Dorsolateral prefrontal cortex (tissue), 122 donors: ENCODE measurements at places on chromosomes 4 and X. TPM values are rescaled to one million over a fixed set of nuclear protein-coding genes. Genes with fewer than 3 reads are reported as not detected.
A peak's percentile ranks its signal among the peaks of the same experiment; 100 is the strongest.

DNA sequence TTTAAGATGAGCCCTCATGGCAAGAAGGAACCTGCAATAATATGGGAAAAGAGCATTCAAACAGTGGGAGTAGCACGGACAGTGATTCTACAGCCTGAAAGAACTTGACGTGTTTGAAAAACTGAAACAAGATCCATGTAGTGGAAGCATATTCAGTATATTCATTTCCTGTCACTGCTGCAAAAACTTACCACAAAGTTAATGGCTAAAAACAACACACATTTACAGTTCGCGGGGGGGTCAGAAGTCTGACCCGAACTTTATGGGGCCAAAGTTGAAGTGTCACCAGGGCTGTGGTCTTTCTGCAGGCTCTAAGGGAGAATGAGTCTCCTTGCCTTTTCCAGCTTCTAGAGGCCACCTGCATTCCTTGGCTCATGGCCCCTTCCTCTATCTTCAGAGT, 52.6 kb upstream of the ARX start:
- no peak for DNase-seq

RTL9 gene
- total RNA-seq, result 0.46 TPM

- DNase-seq, result no peak
These were observed 310.5 kb upstream of the GIMD1 start for GRCh38 chr4:106679063-106679462.

DNA sequence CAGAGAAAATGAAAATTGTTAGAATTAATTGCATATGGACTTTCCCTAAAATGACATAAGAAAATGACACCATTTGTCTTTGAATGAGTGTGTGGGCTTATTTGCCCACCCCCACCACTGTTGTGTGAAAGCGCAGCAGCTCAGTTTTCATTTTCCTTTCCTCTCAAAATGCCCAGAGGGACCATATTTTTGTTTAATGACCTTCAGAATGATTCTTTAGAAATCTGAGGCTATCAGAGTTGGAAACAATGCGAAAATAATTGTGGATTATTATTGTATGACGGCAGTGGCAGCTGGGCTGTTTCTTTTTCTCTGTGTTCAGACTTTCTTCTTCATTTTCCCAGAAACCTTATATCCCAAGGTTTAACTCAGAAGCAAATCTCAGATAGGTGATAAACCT, 44.6 kb upstream of the TEX13A start:
- no peak for DNase-seq

DNA sequence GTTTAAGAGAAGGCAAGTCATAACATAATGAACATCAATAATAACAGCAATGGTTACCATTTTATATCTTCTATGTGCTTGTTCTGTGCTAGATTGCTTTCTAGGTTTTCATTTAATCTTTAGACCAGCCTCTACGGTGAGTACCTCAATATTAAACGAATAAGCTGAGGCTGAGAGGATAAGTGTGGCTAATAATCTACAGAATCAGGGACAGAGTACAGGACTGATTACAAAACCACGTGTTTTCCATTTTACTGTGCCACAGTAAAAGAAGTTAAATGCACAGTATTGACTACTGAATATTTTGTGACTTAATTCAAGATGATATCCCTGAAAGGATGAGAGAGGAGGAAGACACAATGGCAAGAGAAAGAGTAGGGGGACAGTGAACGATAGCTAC, 56.3 kb downstream of the HUWE1 start:
- no peak for DNase-seq

GRCh38 chrX:16966752-16967448, 20.4 kb downstream of the REPS2 start:
- no peak for DNase-seq

SNX25 gene
- 14.6 TPM for total RNA-seq

DNA sequence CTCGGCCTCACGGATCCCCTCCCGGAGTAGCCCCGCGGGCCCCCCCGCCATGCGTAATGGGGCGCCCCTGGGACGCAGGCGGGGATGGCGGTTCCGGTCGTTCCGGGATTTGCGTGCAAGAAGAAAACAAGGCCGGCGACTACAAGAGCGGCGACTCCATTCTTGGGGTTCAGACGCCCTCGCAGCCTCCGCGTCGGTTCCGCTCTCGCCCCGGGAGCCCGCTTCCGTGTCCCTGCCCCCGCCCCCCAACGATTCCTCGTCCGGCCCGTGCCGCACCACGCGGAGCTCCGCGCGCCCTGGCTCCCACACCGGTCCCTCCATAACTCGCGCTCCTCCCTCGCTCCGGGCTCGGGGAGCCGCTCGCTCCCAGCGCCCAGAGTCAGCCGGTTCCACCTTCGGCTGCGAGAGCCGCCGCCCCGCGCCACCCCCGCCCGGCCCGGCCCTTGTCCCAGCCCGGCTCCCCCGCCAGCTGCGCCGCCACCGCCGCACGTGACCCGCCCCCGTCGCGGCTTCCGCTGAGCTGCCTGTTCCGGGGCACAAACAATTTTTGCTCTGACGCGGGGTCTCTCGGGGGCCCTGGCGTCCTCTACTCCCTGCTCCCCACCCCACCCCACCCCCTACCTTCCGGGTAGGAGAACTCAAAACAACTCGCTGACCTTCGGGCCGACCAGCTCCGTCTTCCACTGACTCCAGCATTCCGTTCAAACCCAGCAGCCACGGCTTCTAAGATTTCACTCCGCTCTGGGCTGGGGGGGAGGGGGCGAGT, 78.8 kb upstream of the BCOR start:
- no peak for DNase-seq

GK gene
- 18.9 TPM for total RNA-seq

- DNase-seq, result no peak
These were observed 368.8 kb downstream of the GASK1B start for GRCh38 chr4:157803845-157804521.

DNA sequence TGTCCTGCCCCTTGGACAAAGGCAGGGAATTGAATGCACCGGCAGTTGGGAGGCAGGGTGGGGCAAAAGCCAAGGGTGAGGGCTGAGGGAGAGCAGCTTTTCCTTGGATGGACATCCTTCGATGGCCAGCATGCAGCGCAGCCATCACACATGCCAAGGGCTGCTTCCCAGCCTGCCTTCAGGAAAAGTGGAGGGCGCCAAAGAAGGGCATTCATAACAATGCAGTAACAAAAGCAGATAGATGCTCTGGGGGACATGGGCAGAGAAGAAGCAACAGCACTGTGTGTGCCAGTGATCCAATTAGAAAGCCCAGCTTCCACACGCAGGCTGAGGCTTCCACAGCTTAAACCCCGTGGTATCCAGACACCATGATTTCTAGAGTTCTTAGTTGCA, 71.5 kb downstream of the TSPAN5 start:
- DNase-seq, result peak; percentile 37

- DNase-seq, result no peak
These were observed 484 bp downstream of the CXCL2 start for GRCh38 chr4:74098427-74098994.

- DNase-seq, result no peak
These were observed 160.7 kb downstream of the AASDH start for GRCh38 chr4:56226579-56226978.

NLGN3 gene
- 55.3 TPM for total RNA-seq

TIMM17B gene
- total RNA-seq, result 32.6 TPM

USO1 gene
- total RNA-seq, result 43.2 TPM

DNA sequence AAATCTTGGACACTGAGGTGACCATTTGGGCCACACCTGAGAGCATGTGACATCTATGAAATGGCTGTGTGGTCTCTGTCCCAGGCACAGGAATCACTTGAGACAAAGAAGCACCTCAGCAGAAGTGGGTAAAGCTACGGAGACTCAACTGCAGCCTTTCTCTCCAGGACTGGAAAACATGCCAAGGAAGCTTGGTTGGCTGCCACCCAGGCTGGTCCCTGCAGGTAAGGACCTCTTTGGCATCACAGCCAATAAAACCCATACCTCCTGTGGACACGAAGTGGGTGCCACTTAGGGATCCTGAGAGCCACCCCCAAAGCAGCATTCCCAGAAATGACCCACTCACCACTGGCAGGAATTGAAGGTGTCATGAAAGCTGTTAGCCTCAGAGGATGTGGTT, 74.6 kb downstream of the LEF1 start:
- no peak for DNase-seq

SFRP2 gene
- 6.0 TPM for total RNA-seq

GRCh38 chr4:8817096-8817812, 54.4 kb downstream of the HMX1 start:
- peak; percentile 18 for DNase-seq

DNA sequence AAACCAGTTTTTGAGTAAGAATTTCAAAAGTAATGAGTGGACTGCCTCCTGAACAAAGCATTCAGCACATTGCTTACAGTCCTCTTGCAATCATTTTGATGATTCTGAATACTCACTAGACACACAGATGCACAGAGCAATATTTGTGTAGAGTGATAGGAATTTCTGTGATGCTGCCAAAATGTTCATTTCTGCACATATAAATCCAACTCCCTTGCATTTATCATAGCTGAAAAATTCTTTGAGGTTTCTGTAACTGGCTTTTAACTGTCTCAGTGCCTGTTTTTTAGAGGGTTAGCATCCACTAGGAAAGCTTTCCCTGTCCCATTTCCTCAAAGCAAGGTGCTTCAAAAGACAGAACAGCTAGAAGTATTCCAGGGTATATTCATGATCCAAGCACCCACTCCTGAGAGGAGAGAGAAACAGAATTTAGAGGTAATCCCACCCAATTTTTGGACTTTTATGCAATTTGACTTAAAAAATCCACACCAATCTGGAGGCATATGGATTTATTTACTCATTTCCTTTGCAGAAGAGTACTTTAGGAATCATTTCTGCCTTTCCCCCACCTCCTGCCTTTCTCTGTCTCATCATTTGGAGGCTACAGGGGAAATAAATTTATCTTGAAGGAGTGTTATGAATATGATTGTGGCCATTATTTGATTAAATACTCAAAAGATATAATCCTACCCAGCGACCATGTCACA, 234.5 kb upstream of the SLIT2 start:
- DNase-seq, result no peak

DNA sequence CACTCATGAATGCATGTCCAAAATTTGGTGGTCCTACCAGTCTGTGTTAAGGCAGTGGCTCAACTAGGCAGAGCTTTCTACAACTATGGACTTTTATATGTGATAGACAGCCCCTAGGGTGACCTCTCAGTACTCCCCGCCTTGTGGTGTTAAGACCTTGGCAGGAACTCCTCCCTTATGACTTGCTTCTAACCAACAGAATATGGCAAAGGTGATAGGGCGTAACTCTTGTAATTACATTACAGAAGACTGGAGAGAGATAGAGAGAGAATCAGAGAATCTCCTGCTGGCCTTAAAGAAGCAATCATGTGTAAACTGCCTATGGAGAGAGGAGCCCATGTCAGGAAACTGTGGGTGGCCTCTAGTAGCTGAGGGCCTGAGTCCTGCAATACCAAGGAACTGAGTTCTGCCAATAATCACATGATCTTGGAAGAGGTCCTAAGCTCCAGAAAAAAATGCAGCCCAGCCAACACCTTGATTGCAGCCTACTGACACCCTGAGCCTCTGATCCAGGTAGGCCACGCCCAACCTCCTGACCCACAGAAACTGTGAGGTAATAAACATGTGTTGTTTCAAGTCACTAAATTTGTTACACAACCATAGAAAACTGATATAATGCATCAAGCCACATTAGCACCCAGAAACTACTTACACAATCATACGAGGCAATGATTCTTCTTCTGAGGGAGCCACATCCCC, 68.9 kb downstream of the INPP4B start:
- no peak for DNase-seq

POLA1 gene
- total RNA-seq, result 17.7 TPM

- peak; percentile 29 for DNase-seq
These were observed 767 bp upstream of the SMIM20 start for GRCh38 chr4:25913056-25913850.

IQCM gene
- 0.44 TPM for total RNA-seq

GRCh38 chr4:122747883-122748282, 15.4 kb downstream of the BBS12 start:
- DNase-seq, result no peak

KCNIP4 gene
- 75.6 TPM for total RNA-seq

DNA sequence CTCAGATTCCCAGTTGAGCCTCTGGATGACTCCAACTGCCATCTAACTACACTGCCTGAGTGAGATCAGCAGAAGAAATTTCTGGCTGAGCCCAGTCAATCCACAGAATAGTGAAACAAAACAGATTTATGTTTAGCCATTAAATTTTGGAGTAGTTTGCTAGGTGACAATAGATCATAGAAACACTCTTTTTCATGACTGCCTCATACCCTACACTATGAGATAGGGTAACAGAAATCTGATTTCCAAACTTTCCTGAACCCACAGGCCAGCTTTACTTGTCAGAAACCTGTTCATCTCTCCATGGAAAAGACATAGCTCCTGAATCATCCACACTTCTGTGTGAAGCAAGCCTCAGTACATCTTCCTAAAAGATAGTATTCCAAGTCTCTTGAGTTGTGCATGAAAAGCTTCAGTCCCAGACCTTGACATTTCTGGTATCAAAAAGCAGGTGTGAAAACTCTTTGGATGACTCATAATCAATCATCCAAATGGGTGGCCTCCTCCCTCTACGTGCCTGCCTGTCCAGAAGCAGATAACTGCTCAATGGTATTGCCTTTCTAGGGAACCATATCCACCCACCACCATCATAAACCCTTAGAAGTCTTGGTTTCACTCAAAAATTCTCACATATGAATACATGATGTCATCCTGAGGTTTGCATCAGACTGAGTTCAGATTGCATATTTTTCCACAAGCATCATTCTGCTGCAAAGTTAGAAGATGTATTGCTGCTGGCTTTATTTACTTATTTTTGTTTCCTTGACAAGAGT, 47.5 kb upstream of the RAP2C start:
- no peak for DNase-seq

- DNase-seq, result no peak
These were observed 26.2 kb downstream of the ZNF330 start for GRCh38 chr4:141246683-141247429.

DNA sequence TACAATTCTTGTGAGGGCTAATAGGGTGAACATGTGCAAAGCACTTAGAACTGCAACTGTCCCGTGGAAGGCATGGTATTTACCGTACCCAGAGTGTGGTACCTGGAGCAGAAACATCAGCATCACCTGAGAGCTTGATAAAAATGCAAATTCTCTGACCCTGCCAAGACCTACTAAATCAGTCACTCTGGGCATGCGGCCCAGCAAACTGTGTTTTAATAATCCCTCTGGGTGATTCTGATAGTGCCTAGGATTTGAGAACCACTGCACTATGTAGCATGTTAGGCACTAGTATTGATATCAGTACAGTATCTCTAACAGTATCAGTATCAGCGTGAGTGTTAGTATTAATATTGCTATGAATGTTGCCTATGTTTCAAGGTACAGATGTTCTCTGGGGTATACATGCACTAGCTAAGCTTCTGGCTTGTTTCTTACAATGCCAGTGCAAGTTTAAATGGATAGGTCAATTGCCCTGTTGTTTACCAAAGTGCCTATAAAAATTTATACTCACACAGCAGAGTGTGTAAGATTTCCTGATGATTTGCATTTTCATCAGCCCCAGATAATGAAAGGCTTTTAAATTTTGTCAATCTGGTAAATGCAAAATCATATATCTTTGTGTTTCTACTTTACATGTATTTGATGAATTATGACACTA, 354.0 kb downstream of the HS3ST1 start:
- no peak for DNase-seq

SUPT20HL1 gene
- not detected for total RNA-seq

GRCh38 chrX:106875151-106875550, 28.0 kb downstream of the RIPPLY1 start:
- no peak for DNase-seq
